ENCODE measurements at places on chromosomes 6 and 20. TPM values are rescaled to one million over a fixed set of nuclear protein-coding genes. Genes with fewer than 3 reads are reported as not detected.

- DNase-seq = no peak
Measured at GRCh38 chr6:37630281-37630799, 67.3 kb downstream of the MDGA1 start.

DNA sequence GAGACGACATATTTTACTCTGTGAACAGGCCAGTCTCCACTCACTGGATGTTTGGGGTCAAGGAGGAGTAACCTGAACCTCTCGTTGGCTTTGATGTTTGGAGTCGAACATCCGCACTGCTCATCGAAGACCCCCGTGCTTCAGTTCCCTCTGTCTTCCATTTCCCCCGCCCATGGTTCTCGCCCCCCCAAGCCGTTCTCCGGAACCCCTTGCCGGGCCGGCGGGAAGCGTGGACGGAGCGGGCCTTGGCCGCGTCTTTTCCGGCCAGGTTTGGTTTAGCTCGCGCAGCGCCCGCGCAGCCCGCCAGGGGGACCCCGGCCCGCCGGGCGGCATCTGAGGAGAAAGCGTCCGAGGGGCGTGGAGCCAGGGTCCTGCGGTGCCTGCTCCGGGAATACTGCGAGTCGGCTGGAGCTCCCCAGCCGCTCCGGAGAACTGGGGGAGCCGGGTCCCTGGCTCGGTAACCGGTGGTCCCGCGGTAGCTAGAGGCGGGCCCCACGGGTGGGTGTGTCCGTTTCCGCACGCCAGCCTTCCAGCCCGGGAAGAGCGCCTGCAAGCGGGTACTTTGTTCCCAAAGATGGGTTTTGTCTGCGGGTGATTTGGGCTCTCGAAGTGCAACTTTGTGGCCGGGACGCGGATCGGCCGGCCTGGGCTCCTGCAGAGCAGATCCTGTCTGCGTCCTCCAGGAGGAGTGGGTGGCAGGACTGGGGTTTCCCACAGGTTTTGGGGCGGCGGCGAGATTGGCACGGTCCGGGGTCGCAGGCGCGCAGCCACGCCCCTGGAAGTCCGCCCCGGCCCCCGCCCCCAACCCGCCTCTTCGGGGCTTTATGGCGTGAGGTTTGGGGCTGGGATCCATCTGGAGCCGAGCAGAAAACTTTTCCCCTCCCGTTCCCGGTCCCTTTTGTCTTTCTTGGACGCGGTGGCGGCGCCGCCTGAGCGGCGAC, at the start of gene TMEM200A:
TSS of gene TMEM200A (plus strand) at position 852 of the 941 bp plus-strand sequence. CDS start 74,406 bp downstream, outside the sequence.
- DNase-seq = peak; percentile 41

Gene HDGFL1
- total RNA-seq = not detected

- DNase-seq = no peak
Measured at GRCh38 chr6:134634466-134634865, 315.4 kb downstream of the ALDH8A1 start.

Gene KIF16B
- total RNA-seq = 8.1 TPM

DNA sequence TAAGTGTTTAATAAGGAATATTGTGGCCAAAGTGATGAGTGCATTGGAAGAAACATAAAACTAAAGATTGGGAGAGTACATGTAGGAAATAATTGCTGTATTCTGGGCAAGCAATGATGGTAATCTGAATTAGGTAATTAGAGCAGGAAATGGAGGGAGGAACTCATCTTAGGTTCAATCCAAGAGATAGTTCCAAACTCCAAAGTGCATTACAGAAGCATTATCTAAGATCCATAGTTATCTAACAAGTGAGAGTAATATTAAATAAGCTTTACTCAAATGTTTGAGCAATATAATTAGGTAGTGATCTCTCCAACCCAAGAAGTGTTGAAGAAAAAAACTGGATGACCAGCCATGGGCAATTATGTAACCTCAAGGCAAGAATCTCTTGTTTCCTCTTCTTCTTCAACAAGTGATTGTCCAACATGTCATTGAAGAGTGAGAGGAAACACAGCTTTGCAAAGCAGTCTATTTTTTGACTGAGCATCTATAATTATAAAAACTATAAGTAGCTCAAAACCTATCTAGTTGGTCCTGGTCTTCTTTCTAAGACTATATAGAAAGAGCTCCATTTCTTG, 181.2 kb upstream of the TNFAIP3 start:
- no peak for DNase-seq

- DNase-seq = peak; percentile 11
Measured at GRCh38 chr6:32947552-32948465, 5.1 kb downstream of the HLA-DMA start.

DNA sequence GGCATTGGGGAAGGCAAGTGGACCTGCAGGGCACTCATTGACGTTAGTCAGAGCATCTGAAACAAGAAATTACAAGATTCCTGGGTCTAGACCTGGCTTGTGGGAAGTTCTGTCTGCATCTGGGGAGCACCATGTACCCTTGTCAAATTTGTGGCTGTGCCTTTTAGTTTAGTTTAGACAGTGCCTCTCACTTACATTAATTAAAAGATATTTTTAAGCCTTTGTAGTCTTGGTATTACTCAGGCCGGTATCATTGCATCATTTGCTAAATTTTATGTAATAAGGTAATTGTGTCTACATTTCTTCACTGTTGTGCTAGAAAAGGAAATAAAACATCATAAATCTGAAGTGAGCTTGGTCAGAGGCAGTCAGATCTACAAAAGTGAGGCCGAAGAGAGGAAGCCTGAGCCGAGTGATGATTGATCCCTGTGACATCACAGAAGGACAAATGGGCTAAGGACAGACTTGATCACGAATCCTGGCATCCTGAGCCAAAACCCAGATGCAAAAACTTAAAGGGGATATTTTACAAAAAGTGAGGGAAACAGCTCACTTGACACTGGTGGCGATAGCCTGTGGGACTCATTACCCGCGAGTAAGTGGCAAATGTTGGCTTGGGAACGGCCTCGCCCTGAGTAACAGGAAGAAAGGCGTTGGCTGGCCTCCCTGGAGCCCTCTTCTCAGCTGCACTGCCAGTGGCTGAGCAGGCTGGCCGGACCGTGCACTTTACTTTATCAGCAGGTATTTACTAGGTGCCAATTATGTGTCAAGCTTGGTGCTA, 106.5 kb downstream of the TCP11 start:
- no peak for DNase-seq

Gene TCF21
- not detected for total RNA-seq

GRCh38 chr6:158988477-158988876, 11.5 kb downstream of the RSPH3 start:
- no peak for DNase-seq

- no peak for DNase-seq
Measured at GRCh38 chr6:37704066-37704465, 6.4 kb upstream of the MDGA1 start.

DNA sequence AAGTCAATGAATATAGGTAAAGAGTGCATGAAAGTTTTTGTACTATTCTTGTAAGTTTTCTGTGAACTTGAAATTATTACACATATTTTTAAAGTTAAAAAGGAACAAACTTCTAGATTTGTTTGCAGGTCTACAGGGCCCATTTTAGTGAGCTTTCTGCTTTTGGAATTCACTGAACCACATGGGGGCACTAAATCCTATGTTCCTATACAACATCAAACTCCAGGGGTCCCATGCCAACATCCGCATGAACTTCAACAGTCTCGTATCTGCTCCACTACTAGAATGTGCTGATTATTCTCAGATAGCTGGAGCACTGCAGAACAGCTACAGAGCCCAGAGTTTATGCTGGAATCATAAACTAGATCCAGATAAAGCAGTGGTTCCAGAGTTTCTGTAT, 347.9 kb upstream of the SPTLC3 start:
- DNase-seq = no peak

Gene CEP162
- 6.1 TPM for total RNA-seq

Gene LY6G6F
- not detected for total RNA-seq

- no peak for DNase-seq
Measured at GRCh38 chr20:24478584-24478983, 9.2 kb downstream of the SYNDIG1 start.

Gene RIPOR3
- not detected for total RNA-seq

GRCh38 chr6:163985710-163986109, 571.2 kb downstream of the QKI start:
- no peak for DNase-seq

- DNase-seq = no peak
Measured at GRCh38 chr6:167552961-167553735, 228.3 kb downstream of the TTLL2 start.

Gene OTOR
- not detected for total RNA-seq

GRCh38 chr20:36540551-36541211, 638 bp upstream of the MYL9 start:
- DNase-seq = no peak

DNA sequence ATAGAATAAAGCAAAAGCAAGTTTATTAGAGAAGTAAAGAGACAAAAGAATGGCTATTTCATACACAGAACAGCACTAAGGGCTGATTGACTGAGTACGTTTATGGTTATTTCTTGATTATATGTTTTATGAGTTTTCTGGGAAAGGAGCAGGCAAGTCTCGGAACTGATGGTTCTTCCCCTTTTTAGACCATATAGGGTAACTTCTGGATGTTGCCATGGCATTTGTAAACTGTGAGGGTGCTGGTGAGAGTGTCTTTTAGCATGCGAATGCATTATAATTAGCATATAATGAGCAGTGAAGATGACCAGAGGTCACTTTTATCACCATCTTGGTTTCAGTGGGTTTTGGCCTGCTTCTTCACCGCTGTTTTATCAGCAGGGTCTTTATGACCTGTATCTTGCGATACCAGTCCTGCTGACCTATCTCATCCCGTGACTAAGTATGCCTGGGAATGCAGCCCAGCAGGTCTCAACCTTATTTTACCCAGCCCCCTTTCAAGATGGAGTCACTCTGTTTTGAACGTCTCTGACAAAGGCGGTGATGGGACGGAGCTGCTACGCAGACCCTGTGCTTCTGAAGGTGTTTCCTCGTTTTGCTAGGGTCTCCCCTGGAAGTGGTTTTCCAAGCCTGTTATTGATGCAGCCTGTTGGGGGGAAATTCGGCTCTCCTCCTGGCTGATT, 45.4 kb upstream of the BMP6 start:
- no peak for DNase-seq

GRCh38 chr6:48426636-48427035, 315.6 kb upstream of the PTCHD4 start:
- DNase-seq = no peak

Gene LST1
- 66.6 TPM for total RNA-seq

Gene CD40
- total RNA-seq = 2.0 TPM

Gene TDP2
- total RNA-seq = 47.4 TPM

DNA sequence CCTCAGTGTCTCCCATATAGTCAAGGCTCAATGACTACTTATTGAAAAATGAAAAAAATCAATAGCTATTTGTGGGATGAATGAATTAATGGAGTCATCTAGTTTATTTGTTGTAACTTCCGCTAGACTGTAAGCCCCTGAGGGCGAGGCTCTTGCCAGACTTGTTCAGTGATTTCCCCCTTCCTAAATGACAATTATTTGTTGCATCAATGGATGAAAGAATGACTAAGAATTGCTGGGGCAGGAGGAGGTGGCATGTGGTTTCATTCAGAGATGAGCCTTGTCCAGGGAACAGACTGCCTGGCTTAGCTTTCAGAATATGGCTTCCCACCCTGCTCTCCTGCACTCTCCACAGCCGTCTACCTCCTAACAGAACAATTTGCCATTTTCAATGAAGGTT, 1.1 kb upstream of the PRELID3B start:
- DNase-seq = no peak

Gene ANGPT4
- not detected for total RNA-seq

Gene ASIP
- not detected for total RNA-seq

All from activated T-helper 1 cell treated with anti-CD3 and anti-CD28 coated beads, Interleukin-12 subunit alpha, Interleukin-12 subunit beta, Interleukin-2, Interleukin-4 antibody, amounts not matched to agents 30 ng/mL and 10 ng/mL and 1 ng/mL, durations not matched to agents 14 hours and 24 hours and 36 hours (primary cell).